ENCODE measurements at places on chromosomes 2 and 18.
A peak's percentile ranks its signal among the peaks of the same experiment; 100 is the strongest.

DNA sequence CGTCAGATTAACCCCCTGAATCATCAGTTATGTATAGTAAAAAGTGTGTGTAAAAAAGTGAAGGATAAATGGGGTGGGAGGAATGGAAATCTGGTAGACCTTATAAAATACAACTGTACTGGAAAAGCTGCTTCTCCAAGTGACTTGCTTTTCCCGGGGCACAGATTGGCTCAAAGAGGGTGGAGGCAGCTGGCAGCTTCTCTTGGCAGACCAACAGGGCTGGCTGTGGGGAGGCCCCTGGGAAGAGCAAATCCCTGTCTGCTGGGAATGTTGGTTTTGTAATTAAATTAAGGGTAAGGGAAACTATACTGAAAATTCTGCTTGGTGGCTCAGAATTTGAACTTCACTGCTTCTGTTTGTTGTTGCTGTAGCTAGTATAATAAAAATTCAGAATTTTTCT lies 154.2 kb upstream of the DLX2 start:
- DNase-seq: no peak

DNA sequence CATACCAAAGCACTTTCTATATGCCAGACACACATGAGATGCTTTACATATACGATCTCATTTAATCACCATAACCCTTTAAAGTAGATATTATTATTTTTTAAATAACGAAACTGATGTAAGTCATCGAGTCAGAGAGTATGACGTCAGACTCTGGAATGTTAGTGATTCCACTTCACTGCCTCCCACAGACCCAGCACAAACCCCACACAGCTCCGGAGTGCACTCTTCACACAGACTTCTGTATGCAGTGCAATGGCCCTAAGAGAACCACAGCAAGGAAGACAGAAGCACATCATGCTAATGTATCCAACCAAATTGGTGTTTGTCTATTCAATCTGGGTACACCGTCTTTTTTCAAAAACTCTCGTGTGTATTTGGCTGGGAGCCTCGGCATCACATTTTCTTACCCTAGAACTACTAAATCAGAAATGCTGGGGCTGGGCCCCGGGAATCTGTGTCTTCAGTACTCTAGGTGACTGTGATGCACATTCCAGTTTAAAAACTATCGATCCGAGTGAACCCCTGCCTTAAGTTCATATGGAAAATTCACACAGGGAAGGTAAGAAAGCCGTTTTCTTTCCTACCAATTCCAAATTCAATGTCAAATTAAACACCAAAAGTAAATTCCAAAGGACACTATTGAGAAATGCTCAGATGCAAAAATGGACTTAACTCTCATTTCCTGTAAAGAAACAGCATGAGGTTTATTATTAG lies 117.7 kb upstream of the ACVR1C start:
- DNase-seq: peak; percentile 42

DNA sequence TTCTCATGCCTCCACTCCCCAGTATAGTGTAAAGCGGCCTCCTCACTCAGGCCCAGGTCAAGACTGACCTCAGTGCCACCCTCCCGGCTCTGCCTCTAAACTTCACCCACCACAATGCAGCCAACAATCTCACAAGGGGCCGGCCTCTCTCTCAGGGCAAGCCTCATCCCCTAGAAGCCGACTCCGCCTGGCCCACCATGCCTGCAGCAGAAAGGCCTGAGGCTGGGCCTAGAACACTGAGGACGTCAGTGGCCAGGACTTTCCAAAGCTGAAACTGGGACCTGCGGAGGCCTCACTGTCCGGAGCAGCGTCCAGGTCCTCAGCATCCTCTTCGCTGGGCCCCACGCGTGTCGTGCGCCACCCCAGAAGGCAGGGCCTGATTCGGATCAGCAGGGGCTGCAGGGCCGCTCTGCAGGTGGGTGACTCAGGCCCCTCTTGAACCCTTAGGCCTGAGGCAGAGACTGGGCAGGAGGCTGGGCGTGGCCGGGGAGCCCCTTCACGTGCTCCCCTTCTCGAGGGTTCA lies 52.9 kb downstream of the PKDCC start:
- no peak for DNase-seq

DNA sequence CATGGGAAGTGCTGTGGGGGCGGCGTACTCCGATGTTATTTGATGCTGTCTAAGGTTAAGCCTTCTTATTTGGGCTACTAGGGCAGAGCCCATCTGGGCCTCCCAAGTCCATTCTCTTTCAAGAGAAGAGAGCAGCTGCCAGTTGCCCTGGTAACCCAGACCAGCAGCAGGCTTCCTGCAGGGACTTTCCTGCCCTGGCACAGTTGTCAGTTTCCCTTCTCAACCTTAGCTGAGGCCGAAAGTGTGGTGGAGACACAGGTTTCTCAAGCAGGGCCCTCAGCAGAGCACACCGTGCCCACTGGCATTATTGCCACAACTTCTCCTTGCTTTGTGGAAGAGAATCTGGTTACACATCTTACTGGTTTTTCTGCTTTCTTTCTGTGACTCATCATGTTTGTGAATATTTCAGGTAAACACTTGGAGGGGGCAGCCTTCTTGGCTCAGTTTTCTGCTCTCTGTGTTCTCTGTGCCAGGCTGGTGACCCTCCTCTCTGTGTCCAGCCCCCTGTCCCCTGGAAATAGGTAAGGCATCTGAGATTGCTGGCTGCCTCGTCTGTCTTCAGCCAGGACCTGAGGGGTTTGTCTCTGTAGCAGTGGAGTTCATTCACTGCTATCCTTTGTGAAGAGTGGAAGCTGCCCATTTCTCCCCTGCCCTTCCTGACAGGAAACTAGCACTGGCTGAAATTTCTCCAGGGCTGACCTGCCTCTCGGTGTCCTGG lies 111.0 kb downstream of the B3GNT2 start:
- DNase-seq: no peak

DNA sequence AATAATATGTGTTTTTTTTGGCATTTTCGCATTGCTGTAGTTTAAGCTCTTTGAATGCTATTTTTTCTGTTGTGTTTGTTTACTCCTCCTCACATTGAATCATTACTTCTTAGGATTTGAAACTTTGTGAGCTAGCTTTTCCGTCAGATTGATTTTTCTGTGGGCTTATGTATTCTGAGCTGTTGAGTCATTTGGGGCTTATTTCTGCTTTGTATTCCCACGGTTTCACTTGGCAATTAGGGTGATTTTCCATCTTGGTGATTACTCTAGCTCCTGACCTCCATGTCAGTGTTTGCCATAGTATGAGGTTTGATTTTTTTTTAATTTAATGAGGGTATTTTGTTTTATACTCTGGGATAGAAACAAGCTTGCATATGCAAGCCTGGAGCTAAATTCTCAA lies 200.0 kb downstream of the CCDC102B start:
- DNase-seq: no peak

All from kidney epithelial cell (primary cell).